ENCODE measurements at places on chromosomes 5 and 9.

DNA sequence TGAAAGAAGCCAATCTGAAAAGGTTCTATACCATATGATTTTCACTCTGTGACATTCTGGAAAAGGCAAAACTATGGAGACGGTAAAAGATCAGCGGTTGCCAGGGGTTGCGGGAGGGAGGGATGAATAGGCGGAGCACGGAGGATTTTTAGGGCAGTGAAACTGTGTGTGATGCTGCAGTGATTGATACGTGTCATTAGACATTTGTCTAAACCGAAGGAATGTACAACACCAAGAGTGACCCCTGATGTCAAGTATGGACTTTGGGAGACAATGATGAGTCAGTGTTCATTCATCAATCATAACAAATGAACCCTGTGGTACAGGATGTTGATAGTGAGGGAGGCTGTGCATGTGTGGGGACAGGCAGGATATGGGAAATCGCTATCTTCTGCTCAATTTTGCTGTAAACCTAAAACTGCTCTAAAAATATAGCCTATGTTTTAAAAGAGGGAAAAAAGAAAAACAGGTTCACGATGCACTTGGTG lies 34.4 kb downstream of the ERGIC1 start:
- peak; percentile 90 for DNase-seq

- DNase-seq: no peak
Observed at GRCh38 chr9:6576987-6577386, 68.5 kb downstream of the GLDC start.

DNA sequence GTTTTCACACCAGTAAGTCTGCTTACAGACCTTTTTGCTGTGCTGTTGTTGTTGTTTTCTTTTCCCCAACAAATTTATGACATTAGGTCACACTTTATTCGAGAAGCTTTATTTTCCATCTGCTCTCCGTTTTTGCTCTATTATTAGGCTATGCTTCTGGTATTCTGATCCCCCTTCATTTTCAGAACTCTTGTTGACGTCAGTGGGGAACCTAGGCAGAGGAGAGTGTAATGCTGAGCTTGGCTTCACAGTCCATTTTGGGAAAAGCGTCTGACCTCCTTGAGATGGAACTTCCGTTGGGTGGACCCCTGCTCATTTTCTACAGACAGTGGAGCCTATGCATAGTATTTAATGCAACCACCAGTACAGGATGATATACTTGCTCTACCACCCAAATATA lies 387.9 kb upstream of the MEF2C start:
- DNase-seq: no peak

GRCh38 chr5:163894645-163895044 lies 389.2 kb downstream of the MAT2B start:
- DNase-seq: peak; percentile 91

GRCh38 chr5:43564289-43564850 lies 7.5 kb upstream of the PAIP1 start:
- no peak for DNase-seq

DNA sequence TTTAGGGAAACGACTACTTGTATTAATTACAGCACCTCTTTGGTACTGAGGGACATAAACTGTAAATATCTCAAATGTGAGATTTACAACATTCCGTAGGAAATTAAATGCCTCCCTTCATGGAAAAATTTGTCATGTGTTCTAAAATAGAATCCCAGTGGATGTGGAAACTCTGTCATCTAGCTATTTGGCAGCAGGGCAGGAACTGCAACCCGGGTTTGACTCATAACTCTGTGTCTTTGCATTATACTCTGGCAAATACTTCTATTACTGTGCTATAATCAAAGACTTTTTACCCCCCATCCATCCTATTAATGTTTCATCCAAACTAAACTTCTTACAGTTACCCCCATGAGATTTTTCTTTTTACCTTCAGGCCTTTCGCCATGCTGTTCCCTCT lies 6.6 kb downstream of the PLPPR1 start:
- DNase-seq: no peak

DNA sequence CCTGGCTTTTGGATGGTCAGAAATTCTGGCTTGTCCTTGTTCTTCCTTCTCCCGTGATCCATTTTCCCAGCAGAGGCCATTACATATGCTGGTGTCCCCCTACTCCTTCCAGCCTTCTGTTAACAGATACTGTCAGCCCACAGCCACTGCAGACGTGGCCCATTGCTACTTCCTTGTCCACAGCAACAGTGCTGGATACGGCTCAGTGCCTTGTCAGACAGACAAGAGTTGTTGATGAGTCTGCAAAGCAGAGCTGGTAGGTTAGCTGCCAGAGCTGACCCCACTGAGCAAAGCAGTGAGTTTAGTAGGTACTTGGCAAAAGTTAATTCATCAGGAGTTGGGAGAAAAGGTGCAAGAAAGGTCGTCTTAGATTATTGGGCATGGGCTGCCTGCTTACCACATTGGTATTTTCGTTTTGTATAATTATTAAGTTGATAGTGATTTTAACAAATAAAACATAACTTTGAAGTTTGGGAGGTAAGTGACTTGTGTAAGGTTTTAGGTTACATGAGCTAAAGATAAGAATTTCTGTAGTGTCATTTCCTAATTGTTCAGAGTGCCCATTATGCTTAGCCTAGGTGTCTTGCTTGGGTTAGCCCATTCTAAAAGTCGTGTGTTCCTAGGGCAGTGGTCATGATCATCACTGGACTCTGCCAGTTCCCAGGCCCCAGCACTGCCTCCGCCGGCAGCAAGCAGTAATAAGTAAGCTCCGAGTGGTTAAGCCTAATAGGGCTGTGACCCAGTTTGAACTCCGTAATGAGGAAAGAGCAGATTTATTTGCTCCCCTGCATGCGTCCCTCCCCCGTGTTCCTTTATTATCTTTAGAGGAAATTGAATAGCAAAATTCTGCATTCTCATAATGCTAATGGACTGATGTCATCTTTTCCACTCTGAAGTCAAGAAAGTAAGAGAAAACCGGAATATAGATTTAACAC lies 292.0 kb downstream of the FANCC start:
- peak; percentile 93 for DNase-seq

- DNase-seq: no peak
Observed at GRCh38 chr9:75000835-75001234, 27.3 kb downstream of the CARNMT1 start.

DNA sequence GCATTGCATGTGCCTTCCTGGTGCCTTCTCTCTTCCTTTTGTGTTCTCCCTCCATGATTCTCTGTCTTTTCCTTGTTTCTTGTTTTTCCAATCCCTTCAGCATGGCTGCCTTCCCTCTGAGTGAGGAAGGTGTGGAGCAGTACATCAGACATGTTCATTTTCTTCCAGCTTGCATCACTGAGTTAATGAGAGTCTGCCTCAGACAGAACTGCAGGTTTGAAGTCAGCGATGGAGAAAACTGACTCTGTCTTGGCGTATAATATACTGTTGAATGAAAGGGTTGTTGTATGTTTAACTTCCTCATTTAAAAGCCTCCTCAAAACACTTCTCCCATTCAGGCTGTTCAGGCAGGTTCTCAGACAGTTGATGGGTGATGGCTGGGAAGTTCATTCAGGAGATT lies 129.3 kb downstream of the KDM4C start:
- DNase-seq: no peak

GRCh38 chr9:112955550-112955949 lies 56.4 kb downstream of the ZNF883 start:
- no peak for DNase-seq

- peak; percentile 35 for DNase-seq
Observed at GRCh38 chr5:131505237-131505908, 129.7 kb downstream of the RAPGEF6 start.

GRCh38 chr9:77909306-77909705 lies 122.3 kb downstream of the GNAQ start:
- no peak for DNase-seq

- no peak for DNase-seq
Observed at GRCh38 chr9:123127512-123128075, 94.1 kb downstream of the GPR21 start.

- no peak for DNase-seq
Observed at GRCh38 chr5:69329905-69330489, 2.6 kb downstream of the CCDC125 start.

- DNase-seq: no peak
Observed at GRCh38 chr5:119322948-119323537, 32.8 kb upstream of the TNFAIP8 start.

DNA sequence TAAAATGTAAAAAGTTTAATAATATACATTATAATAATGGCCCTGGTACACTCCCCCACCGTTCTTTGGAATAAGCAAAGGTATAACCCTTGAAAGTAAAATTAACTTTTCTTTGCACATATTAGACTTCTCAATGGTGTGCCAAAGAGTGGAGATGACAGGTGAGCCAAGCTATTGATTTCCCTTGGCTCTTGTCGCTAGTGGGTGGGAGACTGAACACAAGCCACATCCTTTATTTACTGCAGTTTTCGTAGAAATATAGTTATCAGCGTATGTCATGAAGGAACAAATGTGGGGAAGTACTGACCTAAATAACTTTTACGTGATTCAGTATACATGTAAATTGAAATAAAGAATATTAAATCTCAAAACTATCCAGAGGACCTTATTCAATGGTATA lies 549.3 kb downstream of the RAB3C start:
- no peak for DNase-seq

GRCh38 chr5:68332556-68332955 lies 117.0 kb downstream of the PIK3R1 start:
- DNase-seq: peak; percentile 71

- DNase-seq: no peak
Observed at GRCh38 chr9:132585954-132586829, 3.8 kb downstream of the BARHL1 start.

- no peak for DNase-seq
Observed at GRCh38 chr5:1366514-1366913, 21.6 kb upstream of the CLPTM1L start.

DNA sequence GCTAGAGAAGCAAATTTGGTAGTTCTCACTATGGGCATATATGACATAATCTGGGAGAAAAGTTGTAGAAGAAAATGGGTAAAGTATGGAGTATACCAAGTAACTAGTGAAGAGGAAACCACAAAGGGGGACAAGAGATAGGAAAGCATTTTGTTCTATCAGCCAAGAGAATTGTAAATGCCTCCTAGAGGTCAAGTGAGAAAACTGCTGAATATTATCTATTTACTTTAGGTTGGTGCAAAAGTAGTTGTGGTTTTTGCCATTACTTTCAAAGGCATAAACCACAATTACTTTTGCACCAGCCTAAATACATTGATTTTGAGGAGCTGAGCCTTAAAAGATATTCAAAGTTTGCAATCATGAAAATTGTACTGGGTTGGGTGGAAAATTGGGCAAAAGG lies 126.7 kb upstream of the GRHPR start:
- peak; percentile 7 for DNase-seq

- DNase-seq: no peak
Observed at GRCh38 chr5:80797428-80798024, 142.7 kb upstream of the DHFR start.

Data from HCEC 1CT (cell line).